Activated CD4-positive, alpha-beta T cell treated with anti-CD3 and anti-CD28 coated beads for 1 hour (primary cell): ENCODE measurements at places on chromosomes 6 and 20.
A peak's percentile ranks its signal among the peaks of the same experiment; 100 is the strongest.

- DNase-seq = no peak
Measured at GRCh38 chr6:167005350-167006159, 6.4 kb downstream of the CEP43 start.

DNA sequence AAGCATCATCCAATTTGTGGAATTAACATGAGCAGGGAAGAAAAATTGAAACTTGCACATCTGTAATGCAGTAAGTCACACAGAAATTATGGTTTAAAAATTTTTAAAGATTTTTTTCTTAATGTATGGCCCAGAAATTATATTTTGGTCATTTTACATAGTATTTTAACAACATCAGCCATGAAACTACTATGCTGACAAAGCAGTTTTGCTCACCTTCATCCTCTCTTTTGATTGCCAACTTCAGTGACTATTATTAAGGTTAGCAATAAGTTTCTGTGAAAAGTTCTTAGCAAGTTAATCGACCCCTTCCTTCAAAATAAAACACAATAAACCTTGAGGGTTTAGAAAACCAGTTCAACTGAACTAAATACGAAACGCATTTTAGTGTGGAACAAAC, 1347.0 kb downstream of the EPHA7 start:
- no peak for DNase-seq

DNA sequence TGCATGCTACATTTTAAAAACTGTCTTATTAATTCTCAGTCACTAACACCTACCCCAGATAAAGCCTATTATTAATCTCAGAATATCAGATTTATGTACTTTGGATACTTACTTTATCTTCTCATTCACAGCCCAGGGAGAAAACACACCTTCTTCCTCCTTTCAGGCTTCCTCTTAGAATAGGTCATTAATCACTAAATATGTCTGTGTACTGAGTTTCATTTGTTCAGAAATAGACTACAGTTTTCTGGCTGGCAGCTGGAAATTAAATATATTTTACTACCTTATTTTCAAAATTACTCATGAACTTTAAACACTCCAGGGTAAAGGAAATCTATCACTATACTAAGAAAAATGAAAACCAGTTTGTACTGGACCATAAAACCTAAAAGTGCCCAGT, 147.7 kb upstream of the DST start:
- DNase-seq = no peak

GRCh38 chr20:24684956-24685691, 215.7 kb downstream of the SYNDIG1 start:
- no peak for DNase-seq

DNA sequence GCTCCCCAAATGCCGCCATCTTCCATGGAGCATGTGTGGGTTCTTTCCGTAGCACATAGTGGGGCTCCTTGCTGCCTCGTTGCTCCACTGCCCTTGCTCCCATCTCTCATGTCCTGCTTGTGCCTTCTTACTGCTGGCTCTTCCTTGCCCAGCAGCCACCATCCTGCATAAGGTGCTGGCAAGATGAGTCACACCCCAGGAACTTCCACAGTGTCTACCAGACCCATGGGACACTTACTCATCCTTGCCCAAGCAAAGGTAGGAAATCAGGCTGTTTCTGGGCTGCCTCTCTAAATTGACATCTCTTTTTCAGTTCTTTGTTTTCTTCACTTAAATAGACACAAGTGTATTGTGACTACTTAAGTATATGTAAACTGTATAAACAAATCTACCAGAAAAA, 39.4 kb upstream of the RGS17 start:
- no peak for DNase-seq

GRCh38 chr6:24738741-24739140, 19.8 kb upstream of the C6orf62 start:
- no peak for DNase-seq

GRCh38 chr6:108145639-108146038, 20.2 kb upstream of the NR2E1 start:
- no peak for DNase-seq

DNA sequence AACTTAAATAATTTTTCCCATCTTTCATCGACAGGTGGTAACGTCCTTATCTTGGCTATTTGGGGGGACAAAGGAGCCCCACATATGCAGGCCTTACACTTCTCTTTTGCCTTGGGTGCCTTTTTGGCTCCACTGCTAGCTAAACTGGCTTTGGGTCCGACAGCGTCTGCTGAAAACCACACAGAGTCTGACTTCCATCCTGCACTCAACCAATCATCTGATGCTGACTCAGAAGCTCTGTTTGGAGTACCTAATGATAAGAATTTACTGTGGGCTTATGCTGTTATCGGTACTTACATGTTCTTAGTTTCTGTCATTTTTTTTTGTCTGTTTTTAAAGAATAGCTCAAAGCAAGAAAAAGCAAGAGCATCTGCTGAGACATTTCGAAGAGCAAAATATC, 178.5 kb downstream of the SLC16A10 start:
- no peak for DNase-seq

GRCh38 chr6:155628306-155628705, 172.7 kb upstream of the NOX3 start:
- no peak for DNase-seq

- no peak for DNase-seq
Measured at GRCh38 chr6:130697271-130697994, 129.8 kb upstream of the SMLR1 start.

DNA sequence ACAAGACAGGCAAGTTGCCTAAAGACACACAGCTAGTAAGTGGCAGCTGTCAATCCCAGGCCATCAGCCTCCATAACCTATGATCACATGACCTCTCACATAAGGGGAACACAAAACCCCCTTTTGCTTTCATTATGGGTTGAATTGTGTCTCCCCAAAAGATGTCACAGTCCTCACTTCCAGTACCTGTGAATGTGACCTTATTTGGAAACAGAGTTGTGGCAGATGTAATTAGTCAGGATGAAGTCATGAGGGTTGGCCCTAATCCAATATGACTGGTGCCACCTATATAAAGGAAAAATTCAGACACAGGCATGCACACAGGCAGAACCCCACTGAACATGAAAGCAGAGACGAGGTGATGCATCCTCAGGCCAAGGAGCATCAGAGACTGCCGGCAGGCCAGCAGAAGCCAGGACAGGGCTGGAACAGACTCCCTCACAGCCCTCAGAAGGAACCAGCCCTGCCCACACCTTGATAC, 33.6 kb downstream of the GFOD1 start:
- DNase-seq = peak; percentile 27

DNA sequence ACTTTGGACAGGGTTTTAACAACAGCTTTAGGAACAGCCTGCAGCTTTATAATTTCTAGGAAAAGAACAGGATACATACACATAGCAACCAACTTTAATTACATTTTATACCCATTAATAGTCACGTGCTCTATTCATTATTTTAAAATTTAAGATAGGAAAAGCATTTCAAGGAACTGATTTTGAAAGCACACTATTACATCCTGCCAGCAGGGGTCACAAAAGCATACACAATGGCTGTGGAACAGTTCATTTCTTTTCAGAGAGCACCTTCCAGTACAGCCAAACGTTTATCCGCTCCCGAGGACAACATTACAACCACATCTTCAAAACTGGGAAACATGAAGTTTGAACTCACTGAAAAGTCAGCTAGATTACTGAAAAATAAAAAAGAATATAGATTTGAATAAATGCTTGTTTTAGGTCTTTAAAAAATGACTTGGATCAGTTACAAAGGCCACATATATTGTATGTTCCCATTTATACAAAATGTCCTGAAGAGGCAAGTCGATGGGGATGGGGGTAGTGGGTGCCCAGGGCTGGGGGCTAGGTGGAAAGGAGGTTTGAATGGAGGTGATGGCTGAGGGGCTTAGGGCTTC, 104.6 kb upstream of the EXOC2 start:
- no peak for DNase-seq

- DNase-seq = no peak
Measured at GRCh38 chr20:10674684-10675449, 1.1 kb upstream of the JAG1 start.

DNA sequence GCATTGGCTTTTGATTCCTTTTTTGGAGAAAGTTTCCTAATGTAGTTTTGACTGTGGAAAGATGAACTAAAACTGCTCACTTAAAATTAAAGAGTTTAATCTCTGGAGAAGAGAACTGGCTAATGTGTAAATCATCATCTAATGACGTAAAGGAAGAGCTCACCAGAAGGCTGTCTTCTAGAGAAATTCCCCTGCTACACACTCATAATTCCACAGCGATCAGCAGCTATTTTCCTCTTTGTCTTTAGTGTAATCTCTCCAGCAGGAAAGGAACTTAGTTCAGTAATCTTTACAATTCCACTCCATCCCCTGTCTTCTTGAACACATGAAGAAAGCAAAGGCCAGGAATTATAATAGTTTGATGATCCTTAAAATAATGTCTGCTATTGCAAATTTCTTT, 15.8 kb downstream of the SPTLC3 start:
- DNase-seq = no peak

DNA sequence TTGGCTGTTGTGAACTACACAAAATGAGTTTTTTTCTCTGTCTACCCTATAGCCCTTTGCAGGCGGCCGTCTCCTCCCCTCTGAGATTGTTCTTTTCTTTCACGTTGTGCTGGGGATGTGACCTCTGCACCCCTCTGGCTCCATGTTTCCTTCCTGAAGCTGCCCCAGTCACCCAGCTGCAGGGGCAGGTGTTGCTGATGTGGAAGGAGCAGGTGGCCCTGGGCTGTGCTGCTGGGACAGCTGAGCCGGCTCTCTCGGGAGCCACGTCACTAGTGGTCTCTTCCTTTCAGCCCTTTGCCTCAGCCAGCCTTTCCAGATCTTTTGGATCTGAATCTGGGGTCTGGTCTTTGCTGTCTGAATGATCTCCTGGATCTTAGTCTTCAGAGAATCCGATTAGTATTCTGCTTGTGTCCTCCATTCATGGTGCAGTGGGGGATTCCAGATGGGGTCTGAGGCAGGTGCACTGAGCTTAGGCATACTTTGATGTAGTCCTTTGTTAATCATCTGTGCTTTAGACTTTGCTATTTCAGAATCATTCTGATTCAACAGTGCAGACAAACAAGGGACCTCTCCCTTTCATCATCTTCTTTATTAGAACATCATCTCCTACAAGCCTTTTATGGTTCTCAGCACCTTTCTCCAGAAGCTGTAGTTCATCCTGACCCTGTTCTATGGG, 31.4 kb downstream of the TMEM181 start:
- no peak for DNase-seq

- no peak for DNase-seq
Measured at GRCh38 chr6:14517516-14518105, 400.0 kb downstream of the CD83 start.

DNA sequence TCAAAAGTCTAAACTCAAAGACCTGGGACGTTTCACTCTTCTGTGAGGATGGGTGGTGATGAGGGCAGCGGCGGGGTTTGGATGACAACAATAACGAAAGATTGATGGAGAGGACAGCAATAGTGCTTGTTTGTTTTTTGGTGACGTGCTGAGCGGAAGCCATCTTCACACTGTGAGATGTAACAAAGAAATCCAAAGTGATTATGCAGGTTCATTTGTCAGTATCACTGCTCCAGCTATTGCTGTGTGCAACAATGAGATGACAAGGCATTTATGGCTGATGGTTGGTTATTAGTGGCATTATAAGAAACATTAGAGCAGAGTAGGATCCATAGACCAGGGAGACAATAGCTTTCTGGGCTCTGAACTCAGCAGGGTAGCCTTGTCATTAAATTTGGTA, 306.7 kb downstream of the RNF144B start:
- DNase-seq = no peak
